Neuronal stem cell (in vitro differentiated cells): ENCODE measurements at places on chromosomes 5 and 9.

GRCh38 chr5:91058575-91058974 is 324.5 kb downstream of the ARRDC3 start:
- no peak overlapping the region for H3K4me3 ChIP-seq
- H3K4me1 ChIP-seq: peaks cover 2% of the 10 kb centered on the region
- no peaks in the 10 kb centered on the region for H3K36me3 ChIP-seq
- H3K27me3 ChIP-seq: no peaks in the 10 kb centered on the region

DNA sequence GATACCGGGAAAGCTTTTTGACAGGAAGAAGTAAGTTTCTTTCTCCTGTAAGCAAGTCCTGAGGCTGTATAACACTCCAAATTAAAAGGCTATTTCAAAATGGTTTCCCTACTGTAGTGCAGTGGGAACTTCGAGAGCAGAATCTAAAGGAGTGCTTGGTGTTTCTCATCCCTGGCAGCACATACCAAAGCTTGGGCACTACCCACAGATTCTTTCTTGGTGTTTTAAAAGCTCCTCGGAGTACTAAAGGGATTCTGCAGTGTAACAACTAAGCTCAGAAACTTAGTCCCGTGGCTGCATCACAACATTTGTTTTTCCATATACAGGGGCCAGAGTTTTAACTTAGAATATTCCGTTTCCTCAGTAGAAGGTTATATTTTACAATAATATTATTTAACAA is 5.6 kb upstream of the APC start:
- no peak overlapping the region for H3K27ac ChIP-seq
- H3K4me1 ChIP-seq: no peaks in the 10 kb centered on the region

GRCh38 chr9:123080444-123080843 is 47.0 kb downstream of the GPR21 start:
- no peak overlapping the region for H3K4me3 ChIP-seq
- H3K27ac ChIP-seq: no peak overlapping the region
- DNase-seq: no peak
- H3K4me1 ChIP-seq: no peaks in the 10 kb centered on the region
- peaks cover 14% of the 10 kb centered on the region for H3K36me3 ChIP-seq

DNA sequence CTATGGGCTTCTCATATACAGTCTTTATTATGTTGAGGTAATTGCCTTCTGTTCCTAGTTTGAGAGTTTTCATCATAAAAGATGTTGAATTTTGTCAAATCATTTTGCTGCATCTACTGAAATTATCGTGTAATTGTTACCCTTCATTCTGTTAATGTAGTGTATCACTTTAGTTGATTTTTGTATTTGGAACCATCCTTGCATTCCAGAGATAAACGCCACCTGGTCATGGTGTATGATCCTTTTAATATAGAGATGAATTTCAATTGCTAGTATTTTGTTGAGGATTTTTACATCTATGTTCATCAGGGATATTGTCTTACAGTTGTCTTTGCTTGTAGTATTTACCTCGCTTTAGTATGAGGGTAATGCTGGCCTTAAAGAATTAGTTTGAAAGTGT is 19.3 kb downstream of the MEIKIN start:
- DNase-seq: no peak
- no peak overlapping the region for H3K27ac ChIP-seq
- H3K4me1 ChIP-seq: no peaks in the 10 kb centered on the region
- no peak overlapping the region for H3K4me3 ChIP-seq
- H3K27me3 ChIP-seq: no peaks in the 10 kb centered on the region
- no peaks in the 10 kb centered on the region for H3K36me3 ChIP-seq

DNA sequence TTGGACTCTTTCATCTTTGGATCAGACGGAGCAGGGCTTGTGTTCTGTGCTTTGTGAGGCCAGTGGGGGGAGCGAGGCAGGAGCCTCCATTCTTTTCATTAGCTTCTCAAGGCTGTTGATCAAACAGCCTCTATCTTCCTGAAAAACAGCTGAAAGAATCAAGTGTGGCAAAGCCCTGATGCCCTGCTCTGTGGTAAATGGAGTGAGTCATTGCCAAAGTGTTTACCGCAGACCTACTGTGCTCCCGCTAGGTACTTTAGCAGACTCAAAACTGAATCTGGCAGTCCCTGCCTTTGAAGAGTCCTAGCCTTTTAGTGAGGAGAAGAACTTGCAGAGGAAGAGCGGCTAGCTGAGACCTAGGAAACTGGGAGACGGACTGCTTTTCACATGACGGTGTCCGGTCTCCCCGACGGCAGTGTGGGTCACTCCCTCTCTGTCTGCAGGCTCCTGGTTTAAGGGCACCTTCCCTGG is 3.3 kb downstream of the ANKRD33B start:
- no peak for DNase-seq
- peaks cover 20% of the 10 kb centered on the region for H3K4me1 ChIP-seq
- peaks cover 31% of the 10 kb centered on the region for H3K27me3 ChIP-seq
- no peak overlapping the region for H3K4me3 ChIP-seq
- H3K27ac ChIP-seq: no peak overlapping the region

- no peak overlapping the region for H3K4me3 ChIP-seq
- no peak for DNase-seq
- H3K36me3 ChIP-seq: peaks cover 15% of the 10 kb centered on the region
- no peak overlapping the region for H3K27ac ChIP-seq
- no peaks in the 10 kb centered on the region for H3K27me3 ChIP-seq
Observed at GRCh38 chr5:148381906-148382305, 1.9 kb upstream of the FBXO38 start.

DNA sequence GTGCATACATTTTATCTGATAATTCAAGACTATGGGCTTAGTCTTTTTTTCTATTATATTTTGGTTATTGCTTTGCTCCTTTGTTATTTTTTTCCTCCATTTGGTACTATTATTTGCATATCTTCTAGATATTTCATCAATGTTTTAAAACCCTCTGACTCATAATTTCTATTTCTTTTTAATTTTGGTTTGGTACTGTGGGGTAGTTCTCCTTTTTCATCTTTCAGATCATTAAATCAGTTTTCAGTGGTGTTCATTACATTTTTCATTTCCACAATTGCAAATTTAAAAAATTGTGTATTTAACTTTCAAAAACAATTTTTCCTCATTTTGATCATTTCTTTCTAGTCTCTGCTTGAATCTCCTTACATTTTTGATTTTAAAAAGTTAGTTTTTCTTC is 7.5 kb upstream of the FRMPD1 start:
- no peak overlapping the region for H3K27ac ChIP-seq
- H3K4me3 ChIP-seq: no peak overlapping the region
- no peak for DNase-seq
- no peaks in the 10 kb centered on the region for H3K27me3 ChIP-seq
- no peaks in the 10 kb centered on the region for H3K4me1 ChIP-seq
- H3K36me3 ChIP-seq: no peaks in the 10 kb centered on the region

DNA sequence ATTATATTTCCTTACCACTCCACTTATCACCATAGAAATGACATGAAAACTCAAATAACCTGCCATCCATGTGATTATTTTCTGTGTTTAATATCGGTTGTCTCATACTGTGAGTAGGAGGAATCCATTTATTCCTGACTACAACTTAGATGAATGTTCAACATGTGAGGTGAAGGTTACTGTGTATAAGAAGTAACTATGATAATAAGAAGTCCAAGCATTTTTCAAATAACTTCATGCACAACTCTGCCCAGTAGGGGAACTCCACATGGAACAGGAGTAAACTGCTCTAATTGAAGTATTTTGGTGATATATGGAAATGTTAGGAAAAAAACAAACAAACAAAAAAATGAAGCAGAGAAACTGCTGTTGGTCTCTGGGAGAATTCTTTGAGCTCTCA is 447.5 kb upstream of the GRIN3A start:
- H3K4me1 ChIP-seq: no peaks in the 10 kb centered on the region
- no peak overlapping the region for H3K27ac ChIP-seq
- no peaks in the 10 kb centered on the region for H3K27me3 ChIP-seq
- H3K4me3 ChIP-seq: no peak overlapping the region
- no peaks in the 10 kb centered on the region for H3K36me3 ChIP-seq

GRCh38 chr9:129036923-129037766 is 719 bp downstream of the MIGA2 start:
- H3K4me3 ChIP-seq: peak overlapping the region; percentile 99
- no peak for DNase-seq
- H3K36me3 ChIP-seq: peaks cover 11% of the 10 kb centered on the region
- H3K27me3 ChIP-seq: no peaks in the 10 kb centered on the region
- no peak overlapping the region for H3K27ac ChIP-seq

DNA sequence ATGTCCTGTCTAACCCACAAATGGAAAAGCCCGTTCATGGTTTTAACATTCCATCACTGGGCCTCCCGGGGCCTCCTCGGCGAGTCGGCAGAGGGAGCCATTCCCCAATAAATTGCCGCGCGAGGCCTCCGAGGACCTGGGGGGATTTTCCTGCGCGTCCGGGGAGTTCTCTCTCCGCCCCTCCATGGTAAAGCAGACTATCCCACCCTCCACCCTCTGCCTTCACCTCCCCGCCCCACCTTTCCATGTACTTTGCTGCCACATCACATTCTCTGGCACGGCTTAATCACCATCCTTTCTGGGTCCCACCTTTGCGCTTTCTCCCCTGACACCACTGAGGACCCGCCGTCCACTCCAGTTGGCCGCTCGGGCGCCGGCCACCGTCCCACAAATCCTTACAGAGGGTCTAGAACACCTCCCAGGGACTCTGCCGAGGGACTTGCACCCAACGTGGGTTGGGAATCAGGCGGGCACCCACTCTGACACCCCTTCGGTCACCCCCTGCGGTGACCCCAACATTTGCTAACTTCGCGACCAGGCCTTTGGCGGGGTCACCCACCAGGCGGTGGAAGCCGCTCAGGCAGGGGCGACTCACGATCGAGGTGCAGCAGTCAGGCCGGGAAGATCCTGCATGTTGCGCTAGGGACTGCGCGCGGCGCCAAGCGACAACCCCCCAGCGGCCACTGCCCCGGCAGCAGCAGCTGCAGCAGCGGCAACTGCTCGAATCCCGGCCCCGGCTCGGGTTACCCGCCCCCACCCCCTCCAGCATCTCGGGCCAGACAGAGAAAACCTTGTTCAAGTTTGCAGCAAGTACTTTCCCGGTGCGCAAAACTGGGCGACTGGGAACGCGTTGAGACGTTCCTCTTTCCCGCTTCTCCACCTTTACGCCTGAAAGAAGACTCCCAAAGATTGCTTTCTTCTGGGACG is at the start of gene MEGF10:
Gene MEGF10, plus strand, starts transcription at position 778 of the 927 bp plus-strand sequence. CDS start 40,513 bp downstream, outside the sequence.
- H3K4me3 ChIP-seq: peak within 1 kb of the TSS; percentile 81
- no peaks in the 10 kb centered on the region for H3K27me3 ChIP-seq
- no peak within 1 kb of the TSS for H3K27ac ChIP-seq
- no peaks in the 10 kb centered on the region for H3K36me3 ChIP-seq
- DNase-seq: peak; percentile 56
